Activated CD4-positive, alpha-beta T cell treated with anti-CD3 and anti-CD28 coated beads, Interleukin-2, amount 10 ng/mL, durations not matched to agents 24 days and 14 days (primary cell): ENCODE measurements at places on chromosomes 7 and 10. TPM values are rescaled to one million over a fixed set of nuclear protein-coding genes. Genes with fewer than 3 reads are reported as not detected.

TUBAL3 gene
- total RNA-seq, result 0.14 TPM in 1 of 2 replicates, not detected in the other

HECTD2 gene
- total RNA-seq, result 4.5 and 5.5 TPM in 2 replicates

PRLHR gene
- total RNA-seq, result not detected in 2 replicates

TAF5 gene
- total RNA-seq, result 11.9 and 12.1 TPM in 2 replicates

CNTNAP2 gene
- total RNA-seq, result not detected in 2 replicates

FIS1 gene
- 127 and 136 TPM in 2 replicates for total RNA-seq

METTL27 gene
- total RNA-seq, result 1.3 and 1.9 TPM in 2 replicates

OR6V1 gene
- not detected in 2 replicates for total RNA-seq

DLX6 gene
- total RNA-seq, result not detected in 2 replicates

MYOF gene
- 23.8 and 25.4 TPM in 2 replicates for total RNA-seq

TEX47 gene
- not detected in 2 replicates for total RNA-seq

SNCG gene
- total RNA-seq, result 0.44 TPM in 1 of 2 replicates, not detected in the other

STRIP2 gene
- 86.6 and 89.6 TPM in 2 replicates for total RNA-seq

SNX10 gene
- 40.1 and 42.1 TPM in 2 replicates for total RNA-seq

GATA3 gene
- total RNA-seq, result 79.7 and 81.0 TPM in 2 replicates

PTF1A gene
- total RNA-seq, result not detected in 2 replicates

PPP1R9A gene
- not detected in 2 replicates for total RNA-seq

ACBD7 gene
- 1.0 and 1.3 TPM in 2 replicates for total RNA-seq

TMEM229A gene
- not detected in 2 replicates for total RNA-seq

MRPS24 gene
- total RNA-seq, result 119 and 123 TPM in 2 replicates

CCDC146 gene
- 1.5 and 2.3 TPM in 2 replicates for total RNA-seq

NEUROD6 gene
- total RNA-seq, result not detected in 2 replicates

STAG3 gene
- total RNA-seq, result 23.7 TPM in 2 replicates

TMEM178B gene
- 0.52 and 0.68 TPM in 2 replicates for total RNA-seq

IL15RA gene
- 24.4 and 25.5 TPM in 2 replicates for total RNA-seq

SLIT1 gene
- total RNA-seq, result 0.17 and 0.26 TPM in 2 replicates

ZNF804B gene
- not detected in 2 replicates for total RNA-seq

KEL gene
- total RNA-seq, result 0.12 and 0.37 TPM in 2 replicates

DNAAF5 gene
- total RNA-seq, result 49.4 and 50.6 TPM in 2 replicates

ZNHIT1 gene
- 53.8 and 54.2 TPM in 2 replicates for total RNA-seq

ENKUR gene
- not detected in 2 replicates for total RNA-seq

ZNF786 gene
- total RNA-seq, result 10.2 and 10.3 TPM in 2 replicates

NUP205 gene
- total RNA-seq, result 129 and 130 TPM in 2 replicates

TMEM225B gene
- total RNA-seq, result 0.50 and 0.61 TPM in 2 replicates

OPN4 gene
- total RNA-seq, result not detected in 2 replicates

PLPP4 gene
- total RNA-seq, result not detected in 2 replicates

FAM25G gene
- not detected in 2 replicates for total RNA-seq

DNAH11 gene
- total RNA-seq, result 3.0 and 6.1 TPM in 2 replicates

SLC16A12 gene
- not detected in 2 replicates for total RNA-seq

INMT gene
- not detected in 2 replicates for total RNA-seq

COL17A1 gene
- total RNA-seq, result not detected in 2 replicates

TFR2 gene
- 20.7 and 21.2 TPM in 2 replicates for total RNA-seq

LOXL4 gene
- total RNA-seq, result not detected in 2 replicates

PTPRN2 gene
- total RNA-seq, result 0.31 and 0.33 TPM in 2 replicates

NUPR2 gene
- not detected in 2 replicates for total RNA-seq

NUDCD3 gene
- 88.8 and 92.7 TPM in 2 replicates for total RNA-seq

ACTL6B gene
- not detected in 2 replicates for total RNA-seq

FZD8 gene
- 0.38 and 0.56 TPM in 2 replicates for total RNA-seq

SMKR1 gene
- 5.9 and 6.1 TPM in 2 replicates for total RNA-seq

STEAP2 gene
- total RNA-seq, result 0.02 TPM in 1 of 2 replicates, not detected in the other

LRRD1 gene
- not detected in 2 replicates for total RNA-seq

PLXNA4 gene
- total RNA-seq, result 0.54 and 0.70 TPM in 2 replicates

LRGUK gene
- total RNA-seq, result 0.12 and 0.16 TPM in 2 replicates

FAM131B gene
- 0.37 and 0.45 TPM in 2 replicates for total RNA-seq

BRAT1 gene
- total RNA-seq, result 39.5 and 40.9 TPM in 2 replicates

APBB1IP gene
- 40.0 and 41.3 TPM in 2 replicates for total RNA-seq

TWIST1 gene
- 7.5 and 8.1 TPM in 2 replicates for total RNA-seq

ATRNL1 gene
- 0.17 and 0.26 TPM in 2 replicates for total RNA-seq
